Ammon's horn (tissue), 1 donor: ENCODE measurements at places on chromosomes 6 and 20.

- peak; percentile 82 for DNase-seq
Measured at GRCh38 chr20:52083627-52084232, 107.8 kb downstream of the ZFP64 start.

DNA sequence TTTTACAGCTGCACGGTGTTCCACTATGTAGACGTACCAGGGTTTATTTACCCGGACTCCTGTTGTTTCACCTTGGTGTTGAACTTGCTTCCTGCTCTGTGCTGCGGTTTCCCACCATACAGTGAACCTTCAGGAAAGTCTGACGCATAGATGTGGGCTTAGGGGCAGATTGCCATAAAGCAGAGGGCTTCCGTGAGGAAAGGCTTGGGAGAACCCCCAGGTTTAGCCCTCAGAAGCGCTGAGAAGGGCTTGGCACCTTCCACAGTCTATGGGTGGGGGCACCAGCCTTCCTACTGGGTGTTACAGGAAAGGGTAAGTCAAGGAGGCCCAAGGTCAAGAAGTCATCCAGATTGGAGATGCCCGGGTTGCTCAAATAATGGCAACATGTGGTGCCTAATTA lies 19.2 kb upstream of the MRPS18A start:
- DNase-seq = no peak

- no peak for DNase-seq
Measured at GRCh38 chr6:44091981-44092884, 35.0 kb downstream of the MRPL14 start.

DNA sequence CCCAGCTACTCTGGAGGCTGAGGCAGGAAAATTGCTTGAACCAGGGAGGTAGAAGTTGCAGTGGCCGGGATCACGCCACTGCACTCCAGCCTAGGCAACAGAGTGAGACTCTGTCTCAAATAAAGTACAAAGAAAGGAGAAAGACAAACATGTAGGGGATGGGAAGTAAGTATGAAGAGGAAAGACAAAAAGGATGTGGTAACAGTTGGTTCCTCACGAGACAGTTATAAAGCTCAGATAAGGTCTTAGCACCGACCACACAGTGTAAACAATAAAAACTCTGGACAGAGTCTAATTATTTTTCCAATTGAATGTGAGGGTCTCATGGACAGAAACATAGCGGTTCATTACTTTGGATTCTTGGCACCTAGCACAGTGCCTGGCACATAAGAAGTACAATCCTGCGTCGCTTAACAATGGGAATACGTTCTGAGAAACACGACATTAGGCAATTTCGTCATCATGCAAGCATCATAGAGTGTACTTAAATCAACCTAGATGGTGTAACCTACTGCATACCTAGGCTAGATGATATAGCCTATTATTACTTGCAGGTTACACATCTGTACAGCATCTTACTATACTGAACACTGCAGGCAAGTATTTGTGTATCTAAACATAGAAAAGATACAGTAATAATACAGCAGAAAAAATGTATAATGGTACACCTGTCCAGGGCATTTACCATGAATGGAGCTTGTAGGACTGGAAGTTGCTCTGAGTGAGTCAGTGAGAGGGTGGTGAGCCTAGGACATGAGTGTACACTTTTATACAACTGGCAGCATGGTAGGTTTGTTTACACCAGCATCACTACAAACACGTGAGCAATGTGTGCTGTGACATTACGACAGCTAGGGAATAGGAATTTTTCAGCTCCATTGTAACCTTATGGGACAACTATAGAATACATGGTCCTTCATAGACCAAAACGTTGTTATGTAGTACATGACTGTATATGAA lies 38.2 kb downstream of the MBOAT1 start:
- DNase-seq = no peak

GRCh38 chr20:25076201-25076600 lies 5.7 kb downstream of the VSX1 start:
- no peak for DNase-seq

DNA sequence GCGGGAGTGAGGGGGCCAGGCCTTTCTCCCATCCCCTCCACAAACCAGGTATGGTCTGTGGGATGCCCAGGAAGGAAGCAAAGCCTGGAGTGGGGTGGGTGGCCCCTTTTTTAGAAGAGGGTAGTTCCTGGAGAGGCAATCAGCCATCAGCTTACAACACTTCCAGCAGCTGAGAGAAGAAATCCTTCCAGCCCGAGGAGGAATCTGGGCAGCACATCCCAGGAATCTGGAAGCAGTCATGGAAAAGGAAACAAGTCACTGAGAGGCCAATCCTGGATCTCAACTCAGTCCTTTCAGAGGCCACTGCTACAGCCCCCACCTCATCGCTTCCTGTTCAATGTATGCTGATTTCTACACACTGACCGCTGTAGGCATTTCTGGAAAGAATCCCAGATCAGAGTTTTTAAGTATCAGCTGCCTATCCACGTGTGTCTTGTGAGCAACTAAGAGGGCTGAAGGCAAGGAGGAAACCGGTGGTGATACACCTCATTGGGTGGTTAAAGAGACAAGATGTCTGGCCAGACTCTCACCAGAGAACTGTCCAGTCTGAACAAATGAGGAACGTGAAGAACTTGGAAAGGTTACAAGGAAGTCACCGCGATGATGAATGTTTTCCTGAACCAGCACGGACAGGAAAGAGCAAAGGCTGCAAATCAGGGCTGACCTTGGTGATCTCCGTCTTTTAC lies 92.9 kb upstream of the SHLD1 start:
- peak; percentile 58 for DNase-seq

DNA sequence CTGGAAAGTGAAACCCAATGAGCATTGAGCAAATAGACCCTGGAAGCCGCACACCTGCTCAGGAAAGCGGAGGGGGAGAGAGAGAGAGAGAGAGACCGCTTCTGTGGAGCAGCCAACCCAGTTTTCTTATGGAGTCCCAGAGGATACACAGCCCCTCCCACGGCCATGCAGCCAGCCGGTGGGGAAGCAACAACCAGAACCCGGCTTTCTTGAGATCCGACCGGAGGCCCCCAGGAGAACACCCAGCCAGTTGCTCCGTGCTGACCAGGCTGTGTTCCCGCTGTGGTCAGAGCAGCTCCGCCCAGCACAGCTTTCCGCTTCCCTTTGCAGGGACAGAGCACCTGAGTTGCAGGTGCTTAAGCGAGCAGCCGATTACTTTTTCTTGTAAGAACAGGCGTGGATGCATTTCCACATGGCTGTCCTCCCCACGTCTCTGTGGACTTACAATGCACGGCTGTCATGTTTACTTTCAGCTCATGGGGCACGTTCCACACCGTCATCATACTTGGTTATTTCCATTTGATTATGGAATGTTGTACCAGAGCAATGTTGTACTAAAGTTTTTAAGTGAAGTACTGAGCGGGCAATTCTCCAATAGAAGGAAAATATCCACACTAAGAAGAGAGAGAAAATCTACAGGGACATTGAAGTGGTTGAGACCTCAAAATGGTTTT lies 381.9 kb downstream of the THBS2 start:
- DNase-seq = no peak

DNA sequence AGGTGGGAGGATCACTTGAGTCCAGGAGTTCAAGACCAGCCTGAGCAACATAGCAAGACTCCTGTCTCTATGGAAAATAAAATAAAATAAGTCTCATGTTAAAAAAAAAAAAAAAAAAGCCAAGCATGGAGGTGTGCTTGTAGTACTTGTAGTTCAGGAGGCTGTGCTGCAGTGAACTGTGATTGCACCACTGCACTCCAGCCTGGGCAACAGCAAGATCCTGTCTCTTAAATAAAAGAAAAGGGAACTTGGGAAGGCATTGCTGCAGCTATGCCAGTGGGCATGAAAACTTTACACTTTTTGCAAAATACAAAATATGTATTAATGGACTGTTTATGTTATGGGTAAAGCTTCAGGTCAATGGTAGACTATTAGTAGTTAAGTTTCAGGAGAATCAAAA lies 37.5 kb upstream of the REV3L start:
- DNase-seq = no peak

DNA sequence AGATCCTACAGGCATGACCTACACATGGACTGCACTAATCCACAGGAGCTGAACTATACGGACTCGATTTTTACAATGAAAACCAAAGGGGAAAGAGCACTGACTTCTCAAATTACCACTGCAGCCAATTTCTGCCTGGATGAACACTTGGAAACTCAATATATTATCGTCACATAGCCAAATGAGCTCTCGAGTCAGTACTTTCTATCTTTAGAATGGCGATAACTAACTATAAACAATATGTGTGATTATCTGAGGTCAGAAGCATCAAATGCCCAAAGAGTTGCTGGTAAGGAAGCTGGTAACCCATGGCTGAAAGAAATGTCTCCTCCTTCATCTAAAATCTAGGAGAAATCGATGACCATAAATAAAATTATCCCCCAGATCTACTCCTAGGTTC lies 86.7 kb downstream of the KIF16B start:
- DNase-seq = no peak

GRCh38 chr20:25389858-25390537 lies 637 bp downstream of the ABHD12 start:
- DNase-seq = peak; percentile 17

DNA sequence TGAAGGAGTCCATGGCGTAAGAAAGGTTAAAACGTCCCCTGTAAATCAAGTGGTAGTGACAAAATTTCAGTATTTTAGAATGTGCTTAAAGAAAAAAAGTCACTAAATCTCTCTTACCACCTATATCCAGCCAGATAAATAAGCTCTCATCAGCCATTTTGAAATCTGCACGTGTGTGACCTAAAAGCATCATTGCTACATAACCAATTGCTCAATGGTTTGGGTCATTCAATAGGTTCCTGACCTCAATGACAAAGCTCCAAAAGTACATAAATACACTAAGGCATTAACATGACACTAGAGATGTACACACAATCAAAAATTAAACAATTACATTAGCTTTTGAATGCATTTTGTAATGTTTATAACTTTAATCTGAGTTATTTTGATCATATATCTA lies 272.4 kb downstream of the GMDS start:
- DNase-seq = no peak

DNA sequence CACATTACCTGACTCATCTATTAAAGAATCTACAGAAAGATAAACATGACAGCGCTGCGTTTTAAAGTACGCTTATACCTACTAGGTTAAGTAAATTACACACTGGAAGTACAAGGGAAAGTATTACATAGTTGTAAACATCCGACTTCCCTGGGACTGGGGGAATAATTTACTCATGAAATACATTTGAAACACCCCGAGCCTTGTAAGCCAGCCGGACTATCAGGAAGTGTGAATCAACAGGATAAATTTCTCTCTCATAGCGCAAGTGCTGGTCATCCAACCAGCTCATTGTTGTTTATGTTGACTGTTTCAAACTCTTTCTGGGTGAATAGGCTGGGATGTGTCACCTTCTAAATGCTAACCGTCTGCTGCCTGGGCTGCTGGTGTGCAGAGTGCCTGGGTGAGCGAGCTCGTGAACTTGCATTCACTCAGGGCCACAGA lies 4.9 kb downstream of the BMP6 start:
- DNase-seq = no peak

- no peak for DNase-seq
Measured at GRCh38 chr20:47799116-47799715, 13.9 kb upstream of the SULF2 start.

DNA sequence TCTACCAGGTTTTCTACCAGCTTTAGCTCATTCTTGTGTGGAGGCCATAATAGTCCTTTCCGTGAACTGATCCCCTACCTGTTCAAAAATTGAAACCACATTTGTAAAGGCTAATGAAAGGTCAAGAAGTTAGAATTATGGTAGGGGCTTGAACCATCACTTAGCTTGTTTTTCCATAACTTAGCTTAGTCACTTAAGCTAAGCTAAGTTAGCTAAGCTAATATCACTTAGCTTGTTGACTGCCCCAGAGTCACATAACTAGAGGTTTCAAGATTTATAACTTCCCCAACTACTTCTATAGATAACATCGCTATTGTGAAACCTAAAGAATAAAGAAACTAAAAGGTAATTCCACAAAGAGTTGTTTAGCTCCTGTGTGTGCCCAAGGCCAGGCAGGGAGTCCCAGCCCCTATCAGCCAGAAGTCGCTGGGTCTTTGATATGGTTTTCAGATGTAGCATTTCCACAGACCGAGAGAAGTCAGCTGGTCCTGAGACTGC lies 131.8 kb downstream of the VEGFA start:
- DNase-seq = no peak

- no peak for DNase-seq
Measured at GRCh38 chr20:47432834-47433210, 68.9 kb upstream of the NCOA3 start.

- DNase-seq = no peak
Measured at GRCh38 chr20:37774156-37774555, 80.3 kb downstream of the CTNNBL1 start.

GRCh38 chr20:40320517-40321011 lies 368.5 kb downstream of the MAFB start:
- DNase-seq = no peak

- DNase-seq = no peak
Measured at GRCh38 chr6:13439644-13440043, 47.8 kb downstream of the GFOD1 start.

GRCh38 chr6:11172501-11173327 lies 59.8 kb downstream of the NEDD9 start:
- DNase-seq = peak; percentile 70

DNA sequence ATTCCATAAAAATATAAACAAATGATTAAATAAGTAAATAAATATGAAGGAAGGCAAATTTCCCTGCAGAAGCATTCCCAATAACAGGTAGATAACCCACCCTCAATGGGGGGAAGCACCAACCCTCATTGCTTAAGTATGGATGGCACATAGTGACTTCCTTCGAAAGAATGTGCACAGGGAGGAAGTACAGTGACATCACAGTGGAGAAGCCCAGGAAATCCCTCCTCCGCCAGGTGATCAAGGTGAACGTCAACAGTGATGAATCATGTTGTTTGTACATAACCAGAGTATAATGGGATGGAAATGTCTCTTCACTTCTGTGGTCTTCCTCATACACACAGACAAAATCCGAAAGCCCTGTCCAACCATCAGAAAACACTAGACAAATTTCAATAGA lies 267.9 kb downstream of the THBS2 start:
- no peak for DNase-seq

DNA sequence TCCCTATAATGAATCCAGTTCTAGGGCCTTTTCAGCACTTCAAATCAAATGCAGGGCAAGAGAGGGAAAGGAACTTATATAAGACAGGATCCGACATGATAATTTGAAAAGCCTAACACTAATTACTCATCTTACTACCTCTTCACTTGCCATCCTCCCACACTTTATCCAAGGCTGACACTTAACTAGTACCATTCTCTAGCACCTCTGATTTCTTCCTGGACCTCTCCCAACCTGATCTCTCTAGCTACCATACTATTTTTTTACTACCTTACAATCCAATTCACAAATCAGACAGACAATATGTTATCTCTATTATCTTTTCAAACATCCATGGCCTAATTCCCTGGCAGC lies 50.4 kb downstream of the BTBD9 start:
- no peak for DNase-seq
